Activated T-cell treated with anti-CD3 and anti-CD28 coated beads, Interleukin-2, amount 50 U/mL, for 48 hours (primary cell): ENCODE measurements at places on chromosomes 4 and X.

GRCh38 chr4:40682290-40683101 is 52.8 kb upstream of the RBM47 start:
- DNase-seq: peak; percentile 52

DNA sequence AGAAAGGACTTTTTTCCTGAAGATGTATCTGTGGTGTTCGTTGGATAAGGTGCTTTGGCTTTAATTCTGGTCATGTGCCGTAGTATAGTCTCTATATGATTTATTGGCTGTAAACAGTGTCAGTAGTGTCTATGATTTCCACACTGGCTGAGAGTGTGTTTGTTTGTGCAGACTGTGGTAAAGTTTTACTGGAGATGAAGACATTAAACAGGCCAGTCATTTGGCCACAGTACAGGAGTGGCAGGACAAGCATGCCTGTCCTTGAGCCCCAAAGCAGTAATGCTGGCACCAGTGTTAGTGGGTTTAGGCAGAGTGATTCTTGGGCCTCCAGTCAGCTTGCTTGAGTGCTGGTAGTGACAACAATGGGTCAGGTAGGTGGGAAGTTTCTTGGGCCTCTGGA is 1023.9 kb upstream of the GRID2 start:
- DNase-seq: no peak

DNA sequence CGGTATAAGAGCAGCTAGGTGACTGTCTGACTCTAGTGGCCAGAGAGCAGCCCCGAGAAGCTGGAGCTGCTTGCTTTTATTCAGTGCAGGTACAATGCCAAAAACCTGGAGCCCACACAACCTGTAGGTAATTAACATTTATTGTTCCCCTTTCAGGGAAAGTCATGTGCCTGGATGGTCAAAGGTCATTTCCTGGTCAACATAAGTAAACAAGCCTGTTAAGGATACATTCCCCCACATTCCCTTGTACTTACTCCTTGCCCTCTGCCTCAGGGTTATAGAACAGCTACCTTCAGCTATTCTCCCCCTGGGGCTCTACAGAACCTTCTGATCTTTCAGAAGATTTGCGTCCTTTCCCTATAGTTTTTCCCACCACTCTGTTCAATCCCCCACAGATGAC is 253.4 kb downstream of the TMA16 start:
- no peak for DNase-seq

DNA sequence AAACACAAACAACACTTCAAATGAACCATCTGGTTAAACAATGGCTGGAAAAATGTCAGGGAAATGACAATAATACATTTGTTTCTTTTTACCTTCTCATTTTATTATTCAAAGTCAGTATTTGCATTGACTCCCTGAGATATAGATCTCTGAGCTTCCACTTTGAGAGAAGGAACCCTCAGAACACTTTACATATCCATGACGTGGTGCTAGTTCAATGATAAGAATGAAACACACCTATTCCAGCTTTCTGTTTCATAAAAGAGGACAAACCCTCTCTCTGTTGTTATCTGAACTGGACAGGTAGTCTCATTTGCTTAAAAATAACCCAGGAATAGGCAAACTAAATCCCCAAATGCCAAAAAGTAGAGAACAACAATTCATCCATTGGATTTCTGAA is 65.3 kb upstream of the CCSER1 start:
- DNase-seq: no peak

DNA sequence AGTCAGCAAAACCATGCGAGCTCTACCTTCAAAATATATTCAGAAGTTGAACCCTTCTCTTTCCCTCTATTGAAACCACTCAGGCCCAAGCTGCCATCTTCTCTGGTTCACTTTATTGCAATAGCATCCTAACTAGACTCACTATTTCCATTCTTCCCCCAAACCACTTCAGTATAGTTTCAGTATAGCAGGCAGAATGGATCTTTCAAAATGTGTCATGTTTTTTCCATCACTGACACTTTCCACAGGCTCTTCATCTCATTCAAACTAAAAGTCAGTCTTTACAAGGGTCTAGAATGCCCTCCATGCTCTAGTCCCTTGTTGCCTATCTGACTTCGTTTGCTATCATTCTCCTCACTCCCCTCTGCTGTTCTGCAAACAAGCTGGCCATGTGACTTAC is 274.4 kb downstream of the IDS start:
- no peak for DNase-seq
